ENCODE measurements at places on chromosomes 6 and 20.

GRCh38 chr20:16369441-16369840 lies 203.8 kb downstream of the KIF16B start:
- DNase-seq = no peak

GRCh38 chr6:39188098-39188450 lies 41.2 kb downstream of the KCNK5 start:
- no peak for DNase-seq

- no peak for DNase-seq
These were observed 821.3 kb downstream of the TFAP2A start for GRCh38 chr6:9593554-9593953.

DNA sequence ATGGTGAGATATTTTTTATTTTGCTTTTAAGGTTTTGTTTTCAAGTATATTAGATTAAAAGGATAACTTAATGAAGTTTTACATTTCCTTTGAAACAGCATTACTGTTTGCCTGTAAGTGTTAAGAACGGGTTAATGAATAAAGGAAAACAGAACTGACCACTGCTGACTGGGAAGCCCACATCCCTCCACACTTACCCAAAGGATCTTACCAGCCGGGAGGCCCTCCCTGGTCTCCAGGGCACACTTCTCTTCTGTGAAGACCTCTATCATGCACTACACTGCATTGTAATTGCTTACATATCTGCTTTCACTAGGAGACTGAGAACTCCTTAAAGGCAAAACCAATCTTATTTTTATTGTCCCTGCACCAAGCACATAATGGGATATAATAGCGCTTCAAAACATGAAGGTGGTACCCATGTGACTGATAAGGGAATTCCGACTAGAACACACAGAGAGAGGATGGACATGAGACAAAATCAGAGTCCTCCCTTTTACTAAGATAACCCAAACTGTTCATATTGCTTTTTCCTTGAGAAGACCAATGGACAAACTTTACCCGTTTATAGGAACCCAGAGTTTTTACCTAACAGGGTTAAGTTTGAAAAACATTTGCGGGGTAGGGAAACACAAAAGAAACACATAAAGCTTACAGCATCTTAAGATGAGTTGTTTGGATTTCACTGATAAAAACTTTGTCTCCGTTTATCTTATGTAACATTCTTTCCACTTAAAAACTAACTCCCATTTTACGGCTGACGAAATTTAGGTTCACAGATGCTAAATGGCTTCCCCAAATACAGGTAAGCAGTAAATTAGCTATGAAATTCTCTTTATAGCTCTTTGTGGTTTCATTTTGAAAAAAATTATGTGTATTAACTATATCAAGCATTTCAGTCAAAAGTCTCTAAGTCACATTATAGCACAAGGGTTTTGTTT lies 8.7 kb downstream of the EZR start:
- no peak for DNase-seq

DNA sequence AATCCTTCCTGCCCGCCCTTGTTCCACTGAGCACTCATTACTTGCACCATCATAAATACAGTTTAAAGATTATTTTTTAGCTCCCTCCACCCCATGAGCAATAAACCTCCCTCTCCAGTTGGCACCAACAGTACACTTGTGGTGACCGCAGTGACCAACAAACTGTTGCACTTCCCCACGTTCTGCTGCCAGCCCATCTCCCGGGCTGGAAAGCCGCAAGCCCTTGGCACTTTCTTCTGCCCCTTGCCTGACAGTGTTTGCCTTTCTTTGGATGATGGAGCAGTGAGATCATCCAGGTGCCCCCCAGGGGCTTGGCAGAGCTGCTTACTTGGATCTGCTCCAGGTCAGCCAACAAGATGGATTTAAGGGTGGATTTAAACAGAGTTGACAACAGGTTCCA lies 21.6 kb downstream of the KCNB1 start:
- no peak for DNase-seq

DNA sequence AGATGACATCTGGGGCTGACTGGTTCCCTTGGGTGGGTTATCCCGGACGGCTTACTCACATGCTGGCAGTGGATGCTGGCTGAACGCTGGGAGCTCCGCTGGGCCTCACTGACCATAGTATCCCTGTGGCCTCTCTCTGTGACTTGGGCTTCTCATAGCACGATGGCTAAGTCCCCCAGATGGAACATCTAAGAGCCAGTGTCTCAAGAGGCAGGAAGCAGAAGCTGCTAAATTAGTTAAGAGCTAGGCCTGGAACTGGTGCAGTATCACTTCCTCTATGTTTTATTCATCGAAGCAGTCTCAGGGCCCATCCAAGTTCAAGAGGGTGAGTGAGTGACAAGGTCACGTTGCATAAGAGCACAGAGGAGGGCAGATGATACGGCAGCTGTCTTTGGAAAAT lies 116.5 kb upstream of the LAMP5 start:
- DNase-seq = no peak

DNA sequence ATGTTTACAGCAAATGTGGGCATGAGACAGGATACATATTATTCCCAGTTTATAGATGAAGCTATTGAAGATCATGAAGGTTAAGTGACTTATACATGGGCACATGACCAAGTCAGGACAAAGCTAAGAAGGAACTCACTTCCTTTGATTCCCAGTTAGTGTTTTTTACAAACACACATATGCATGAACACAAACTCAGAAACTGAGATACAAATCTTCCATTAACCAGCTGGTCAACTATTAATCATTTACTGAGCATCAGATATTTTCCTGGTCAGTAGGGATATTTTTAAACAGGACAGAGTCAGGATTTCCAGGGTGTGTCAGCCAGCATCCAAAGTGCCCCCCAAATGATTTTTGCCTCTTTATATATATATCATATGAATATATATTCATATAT lies 222.2 kb downstream of the OGFRL1 start:
- DNase-seq = no peak

DNA sequence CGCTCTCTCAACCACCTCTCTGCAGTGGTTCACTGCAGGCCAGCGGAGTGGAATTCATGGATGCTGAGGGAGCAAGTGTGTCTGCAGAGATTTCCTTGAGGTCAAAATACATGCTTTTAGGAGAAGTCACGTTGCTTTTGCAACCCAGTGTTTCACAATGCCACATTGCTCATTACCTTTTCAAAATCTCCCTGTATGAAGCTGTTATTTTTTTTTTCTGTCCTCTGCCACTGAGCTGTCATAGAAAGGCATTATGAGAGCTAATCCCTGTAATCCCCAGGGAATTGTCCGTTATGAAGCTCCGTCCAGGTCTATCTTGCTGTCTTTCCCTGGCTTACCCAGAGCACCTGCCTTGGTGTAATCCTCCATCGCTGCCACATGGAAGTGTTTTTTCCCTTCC lies 60.5 kb upstream of the SLC22A23 start:
- no peak for DNase-seq

- DNase-seq = no peak
These were observed 42.9 kb downstream of the PPP1R14C start for GRCh38 chr6:150185732-150186117.

DNA sequence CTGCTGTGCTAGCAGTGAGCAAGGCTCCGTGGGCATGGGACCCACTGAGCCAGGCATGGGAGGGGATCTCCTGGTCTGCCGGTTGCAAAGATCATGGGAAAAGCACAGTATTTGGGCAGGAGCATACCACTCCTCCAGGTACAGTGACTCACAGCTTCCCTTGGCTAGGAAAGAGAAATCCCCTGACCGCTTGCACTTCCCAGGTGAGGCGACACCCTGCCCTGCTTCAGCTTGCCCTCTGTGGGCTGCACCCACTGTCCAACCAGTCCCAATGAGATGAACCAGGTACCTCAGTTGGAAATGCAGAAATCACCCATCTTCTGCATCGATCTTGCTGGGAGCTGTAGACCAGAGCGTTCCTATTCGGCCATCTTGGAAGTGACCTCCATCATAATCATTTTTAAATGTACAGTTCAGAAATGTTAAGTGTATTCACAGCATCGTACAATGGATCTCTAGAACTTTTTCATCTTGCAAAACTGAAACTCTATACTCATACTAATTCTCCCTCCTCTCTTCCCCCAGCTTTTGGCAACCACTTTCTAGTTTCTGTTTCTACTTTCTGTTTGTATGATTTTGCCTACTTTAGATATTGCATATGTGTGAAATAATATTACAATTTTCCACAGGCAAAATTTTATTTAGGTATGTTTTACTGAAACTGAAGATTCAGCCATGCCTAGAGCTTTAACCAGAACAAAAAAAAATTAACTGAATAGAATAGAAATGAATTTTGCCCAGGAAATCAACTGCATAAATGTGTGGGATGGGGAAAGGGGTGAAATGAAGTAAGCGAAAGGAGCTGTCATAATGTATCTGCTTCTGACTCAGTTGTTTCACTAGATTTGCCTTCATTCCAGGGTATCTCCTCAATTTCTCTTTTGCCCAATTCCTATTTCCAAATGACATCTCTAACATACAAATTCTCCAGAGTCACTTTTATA lies 100.0 kb downstream of the RWDD2A start:
- no peak for DNase-seq

- DNase-seq = peak; percentile 83
These were observed 7.6 kb downstream of the TREM1 start for GRCh38 chr6:41278699-41279405.

GRCh38 chr20:63934271-63935068 lies 21.7 kb downstream of the UCKL1 start:
- peak; percentile 64 for DNase-seq

- no peak for DNase-seq
These were observed 8.2 kb downstream of the DHX35 start for GRCh38 chr20:38970302-38970701.

Data from neural progenitor cell (in vitro differentiated cells).